Activated naive CD4-positive, alpha-beta T cell treated with anti-CD3 and anti-CD28 coated beads for 36 hours (primary cell): ENCODE measurements at places on chromosomes 5 and 9. TPM values are rescaled to one million over a fixed set of nuclear protein-coding genes. Genes with fewer than 3 reads are reported as not detected.

The GPR21 gene
- total RNA-seq = 0.50 TPM

The C5orf58 gene
- not detected for total RNA-seq

The INSL4 gene
- total RNA-seq = not detected

The GABRA6 gene
- not detected for total RNA-seq

The TAF1L gene
- total RNA-seq = 0.02 TPM

The ORM2 gene
- not detected for total RNA-seq

The KCNV2 gene
- not detected for total RNA-seq

The ADAMTS12 gene
- total RNA-seq = not detected

The SLC1A1 gene
- total RNA-seq = not detected

The NXNL2 gene
- not detected for total RNA-seq

The ADRA1B gene
- not detected for total RNA-seq

The ADAMTS19 gene
- not detected for total RNA-seq

The ZNF189 gene
- total RNA-seq = 5.7 TPM

The SOX30 gene
- total RNA-seq = 0.57 TPM

The PHAX gene
- total RNA-seq = 34.9 TPM

The GARNL3 gene
- 1.2 TPM for total RNA-seq

The CNTLN gene
- 0.25 TPM for total RNA-seq

The FOXI1 gene
- not detected for total RNA-seq

The NDUFAF2 gene
- 35.6 TPM for total RNA-seq

The PCDH12 gene
- 0.43 TPM for total RNA-seq

The C9orf85 gene
- 6.2 TPM for total RNA-seq

The LECT2 gene
- total RNA-seq = not detected

The CCDC187 gene
- not detected for total RNA-seq

The ENHO gene
- 0.19 TPM for total RNA-seq

The TRPM3 gene
- not detected for total RNA-seq

The IL9 gene
- not detected for total RNA-seq

The C9orf153 gene
- total RNA-seq = 0.31 TPM

The COL15A1 gene
- 0.05 TPM for total RNA-seq

The CDHR2 gene
- total RNA-seq = 0.19 TPM

The SHOC1 gene
- not detected for total RNA-seq

The UQCRQ gene
- 677 TPM for total RNA-seq

The ADRB2 gene
- 0.21 TPM for total RNA-seq

The SLC36A2 gene
- total RNA-seq = not detected

The PCDHB4 gene
- not detected for total RNA-seq

The NUDT12 gene
- 4.0 TPM for total RNA-seq

The SYK gene
- total RNA-seq = 0.19 TPM

The BTNL3 gene
- not detected for total RNA-seq

The PRKACG gene
- total RNA-seq = not detected
